ENCODE measurements at places on chromosomes 12 and 14.

DNA sequence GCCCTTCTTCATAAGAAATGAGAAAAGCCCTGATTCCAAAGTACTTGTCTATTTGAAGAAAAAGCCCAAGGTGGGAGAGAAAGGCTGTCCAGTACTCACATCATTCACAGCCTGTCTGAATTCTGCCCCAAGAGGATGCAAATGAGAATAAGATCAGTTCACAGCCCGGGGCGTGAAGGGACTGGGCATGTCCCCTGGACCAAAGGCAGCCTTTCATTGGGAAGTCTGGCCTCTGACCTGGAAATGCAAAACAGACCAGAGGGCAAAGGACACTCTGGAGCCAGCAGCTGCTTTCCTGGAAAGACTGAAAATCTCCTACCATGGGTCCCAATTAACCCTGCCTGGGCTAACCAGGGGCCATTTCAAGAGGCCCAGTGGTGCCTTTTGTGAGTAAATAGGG lies 191.2 kb upstream of the PELI2 start:
- no peak for DNase-seq

DNA sequence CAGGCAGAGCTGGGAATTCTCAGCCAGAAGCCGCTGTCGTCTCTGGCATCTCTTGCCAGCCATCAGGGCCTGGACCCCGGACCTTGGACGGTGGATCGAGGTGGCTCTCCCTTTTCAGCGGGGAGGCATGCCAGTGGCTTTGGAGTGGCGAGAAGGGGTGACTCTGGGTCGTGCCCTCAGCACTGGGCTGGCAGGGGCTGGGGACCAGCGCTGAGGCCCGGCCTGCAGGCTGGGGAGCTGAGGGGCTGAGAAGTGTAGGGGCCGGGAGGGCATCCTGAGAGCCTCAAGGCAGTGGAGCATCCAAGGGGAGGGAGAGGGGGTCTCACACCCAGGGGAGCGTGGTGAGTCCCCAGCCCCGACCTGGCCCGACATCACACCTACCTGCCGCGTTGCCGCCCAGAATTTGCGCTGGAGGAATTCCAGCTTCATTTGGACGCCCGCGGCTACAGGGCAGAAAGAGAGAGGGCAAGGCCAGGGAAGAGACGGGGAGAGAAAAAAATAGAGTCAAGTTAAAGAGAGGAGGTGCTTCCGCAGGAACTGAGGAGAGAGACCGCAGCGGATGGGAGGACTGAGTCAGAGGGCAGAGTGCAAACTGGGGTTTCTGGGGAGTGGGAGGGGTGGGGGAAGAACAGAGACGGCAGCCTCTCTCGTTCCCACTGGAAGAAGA lies 9.0 kb upstream of the LRTM2 start:
- DNase-seq, result no peak

DNA sequence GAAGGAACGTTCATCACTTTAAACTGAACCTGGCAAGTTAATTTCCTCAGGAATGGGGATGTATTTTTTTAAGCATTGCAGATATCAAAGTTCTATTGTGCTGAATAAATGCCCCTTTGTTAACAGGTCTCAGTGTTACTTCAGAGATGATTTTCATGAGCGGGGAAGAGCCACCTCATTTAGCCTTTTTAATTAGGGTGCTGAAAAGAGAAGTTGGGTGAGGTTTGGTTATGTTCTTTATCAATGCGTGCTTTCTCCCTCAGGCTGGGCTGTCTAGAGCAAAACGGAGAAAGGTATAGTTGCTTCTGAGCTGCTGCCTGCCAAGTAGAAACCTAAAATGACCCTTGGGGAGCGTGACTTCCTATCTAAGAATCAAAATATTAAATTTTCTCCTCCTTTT lies 8.0 kb upstream of the HIP1R start:
- DNase-seq, result no peak

GRCh38 chr14:102323102-102323501 lies 3.6 kb downstream of the ZNF839 start:
- no peak for DNase-seq
